ENCODE measurements at places on chromosomes 1 and 21.

- H3K4me3 ChIP-seq = no peak overlapping the region
- no peak for DNase-seq
- H3K4me1 ChIP-seq = no peaks in the 10 kb centered on the region
- H3K27ac ChIP-seq = no peak overlapping the region
Measured at GRCh38 chr1:214700437-214700836, 97.4 kb downstream of the CENPF start.

GRCh38 chr21:26007951-26008498 lies 162.5 kb downstream of the APP start:
- peaks cover 5% of the 10 kb centered on the region for H3K36me3 ChIP-seq
- no peaks in the 10 kb centered on the region for H3K27me3 ChIP-seq
- H3K27ac ChIP-seq = no peak overlapping the region
- no peak overlapping the region for H3K4me3 ChIP-seq
- DNase-seq = no peak
- no peaks in the 10 kb centered on the region for H3K4me1 ChIP-seq

DNA sequence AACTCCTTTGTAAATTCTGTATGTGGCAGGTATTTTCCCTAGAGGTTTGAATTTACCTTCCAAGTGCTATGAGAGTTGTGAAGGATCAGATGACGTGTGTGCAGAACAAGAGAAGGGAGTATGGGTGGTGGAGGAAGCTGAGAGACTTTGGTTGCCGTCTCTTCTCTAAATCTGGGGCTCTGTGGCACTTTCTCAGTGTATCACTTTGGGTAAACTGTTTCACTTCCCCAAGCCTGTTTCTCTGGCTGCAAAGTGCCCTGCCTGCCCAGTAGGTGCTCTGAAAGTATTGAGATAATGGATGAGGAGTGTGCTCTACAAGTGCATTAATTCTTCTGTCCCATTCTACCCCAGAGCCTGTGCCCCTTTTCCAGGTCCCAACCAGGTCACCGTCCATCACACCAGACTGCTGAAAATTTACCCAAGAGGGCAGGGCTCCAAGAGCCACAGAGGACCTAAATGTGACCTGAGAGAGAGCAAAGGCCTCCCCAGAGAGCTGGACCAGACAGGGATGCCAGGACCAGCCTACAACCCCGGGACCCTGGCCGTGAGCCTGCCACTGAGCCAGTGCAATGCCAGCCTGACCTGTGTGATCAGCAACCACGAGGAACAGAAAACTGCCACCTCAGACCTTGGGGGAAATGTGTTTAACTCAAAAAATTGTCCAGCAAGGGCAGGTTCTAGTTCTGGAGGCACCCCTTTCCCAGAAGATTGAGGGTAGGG lies 131.6 kb upstream of the ETV3 start:
- DNase-seq = no peak
- H3K27me3 ChIP-seq = peaks cover 25% of the 10 kb centered on the region
- no peaks in the 10 kb centered on the region for H3K36me3 ChIP-seq
- H3K4me3 ChIP-seq = no peak overlapping the region
- no peak overlapping the region for H3K27ac ChIP-seq

DNA sequence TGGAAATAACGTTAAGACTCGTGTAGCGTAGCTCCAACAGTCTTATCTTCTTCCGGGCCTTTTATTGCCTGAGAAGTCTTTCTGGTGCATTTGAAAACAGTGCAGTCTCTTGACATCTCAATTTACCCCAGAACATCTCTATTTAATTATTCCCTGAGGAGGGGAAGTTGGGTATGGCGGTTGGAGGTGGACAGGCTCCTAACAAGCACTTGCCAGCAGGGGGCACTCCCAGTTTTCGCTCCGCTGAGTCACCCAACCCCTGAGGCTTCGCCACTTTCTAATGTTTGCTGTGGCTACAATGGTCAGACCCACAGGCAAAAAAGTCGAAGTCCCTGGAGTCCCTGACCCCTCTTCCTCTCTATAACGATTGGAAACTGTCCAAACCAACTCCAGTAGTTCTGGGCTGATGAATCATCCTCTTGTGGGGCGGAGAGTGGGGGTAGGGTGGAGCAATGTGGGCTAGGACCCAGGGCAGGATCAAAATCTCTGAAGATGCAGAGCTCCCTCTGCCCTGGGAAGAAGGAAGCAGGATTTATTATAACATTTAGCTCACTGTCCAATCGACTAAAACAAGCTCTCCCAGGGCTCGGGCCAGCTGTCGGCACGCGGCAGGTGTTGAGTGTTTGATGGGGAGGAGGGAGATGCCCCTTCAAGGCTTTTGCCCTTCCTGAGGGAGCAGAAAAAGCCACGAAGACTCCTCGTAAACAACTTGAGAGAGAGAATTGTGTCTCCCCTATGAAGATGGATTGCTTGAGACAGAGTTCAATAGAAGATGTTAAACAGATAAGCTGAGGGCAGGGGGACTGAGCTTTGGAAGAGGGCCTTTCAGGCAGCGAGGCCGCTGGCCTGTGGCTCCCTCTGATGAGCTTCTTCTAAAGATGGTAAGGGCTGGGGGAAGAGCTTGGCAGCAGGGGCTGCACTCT lies 85.7 kb downstream of the BRINP2 start:
- no peaks in the 10 kb centered on the region for H3K27me3 ChIP-seq
- H3K36me3 ChIP-seq = no peaks in the 10 kb centered on the region
- DNase-seq = no peak
- H3K27ac ChIP-seq = no peak overlapping the region
- H3K4me1 ChIP-seq = no peaks in the 10 kb centered on the region

- H3K27ac ChIP-seq = no peak overlapping the region
- no peak overlapping the region for H3K4me3 ChIP-seq
- no peak for DNase-seq
- H3K27me3 ChIP-seq = no peaks in the 10 kb centered on the region
- H3K4me1 ChIP-seq = peaks cover 30% of the 10 kb centered on the region
Measured at GRCh38 chr1:218298398-218298797, 13.3 kb downstream of the RRP15 start.

DNA sequence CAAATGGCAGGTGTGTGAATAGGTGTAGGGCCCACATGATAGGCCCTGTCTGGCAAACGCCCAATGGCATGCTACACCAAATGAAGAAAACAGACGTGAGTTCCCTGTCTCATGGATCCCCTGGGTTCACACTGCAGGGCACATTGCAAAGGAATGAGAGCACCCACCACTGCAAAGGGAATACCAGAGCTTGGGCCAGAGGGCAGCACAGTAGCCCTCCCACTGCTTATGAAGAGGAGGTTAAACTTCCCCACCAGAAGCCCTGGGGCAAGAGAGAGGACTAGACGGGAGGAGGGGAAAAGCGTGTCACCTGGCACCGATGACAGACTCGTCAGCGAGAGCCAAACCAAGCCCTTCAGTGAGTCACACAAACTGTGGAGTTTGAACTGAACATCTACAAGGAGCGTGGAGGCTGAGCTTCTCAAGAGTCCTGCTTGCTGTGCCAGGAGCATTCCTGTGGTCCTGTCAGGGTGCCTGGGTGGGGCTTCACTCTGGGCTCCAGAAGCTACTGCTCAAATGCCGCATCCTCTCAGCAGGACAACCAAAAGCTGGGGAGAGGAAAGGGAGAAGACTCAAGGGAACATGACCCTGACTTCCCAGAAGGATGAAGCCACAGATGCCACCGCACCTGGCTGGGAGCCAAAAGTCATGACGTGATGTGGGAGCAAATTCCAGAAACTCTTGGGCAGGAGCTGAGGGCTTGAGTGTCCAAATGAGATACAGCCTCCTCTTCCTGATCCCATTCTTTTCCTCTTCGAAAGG lies 61.1 kb downstream of the TOMM20 start:
- DNase-seq = no peak
- H3K4me1 ChIP-seq = peaks cover 8% of the 10 kb centered on the region
- H3K27ac ChIP-seq = no peak overlapping the region
- H3K36me3 ChIP-seq = peaks cover 2% of the 10 kb centered on the region
- no peak overlapping the region for H3K4me3 ChIP-seq

DNA sequence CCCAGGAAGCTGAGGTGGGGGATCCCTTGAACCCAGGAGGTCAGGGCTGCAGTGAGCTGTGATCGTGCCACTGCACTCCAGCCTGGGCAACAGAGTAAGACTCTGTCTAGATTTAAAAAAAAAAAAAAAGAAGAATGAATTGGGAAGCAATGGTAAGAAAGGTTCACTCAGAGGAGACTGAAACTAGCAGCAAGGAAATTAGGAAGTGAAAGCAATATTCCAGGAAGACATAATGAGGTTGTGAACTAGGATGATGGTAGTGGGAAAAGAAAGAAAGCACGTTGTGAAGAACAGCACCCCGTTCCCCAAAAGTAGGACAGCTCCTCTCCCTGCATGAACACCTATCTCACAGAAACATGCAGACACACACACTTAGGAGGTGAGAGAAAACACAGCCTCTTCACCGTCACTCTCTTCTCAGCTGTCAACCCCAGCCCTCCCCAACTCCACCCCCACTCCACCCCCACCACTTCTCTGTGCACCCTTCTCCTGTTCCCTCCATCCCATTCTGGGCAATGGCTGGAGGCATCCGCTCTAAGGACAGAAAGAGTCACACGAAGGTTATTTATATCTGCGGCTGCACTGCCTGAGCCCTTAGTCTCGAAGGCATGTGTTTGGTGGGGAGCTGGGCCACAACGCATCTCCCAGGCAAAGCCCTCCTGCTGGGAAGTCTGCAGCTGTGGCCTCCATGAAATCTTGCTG lies 101.8 kb upstream of the LPGAT1 start:
- peaks cover 10% of the 10 kb centered on the region for H3K4me1 ChIP-seq
- H3K27me3 ChIP-seq = peaks cover 25% of the 10 kb centered on the region
- no peaks in the 10 kb centered on the region for H3K36me3 ChIP-seq
- H3K4me3 ChIP-seq = no peak overlapping the region
- H3K27ac ChIP-seq = no peak overlapping the region

- no peaks in the 10 kb centered on the region for H3K27me3 ChIP-seq
- H3K4me3 ChIP-seq = no peak overlapping the region
- no peaks in the 10 kb centered on the region for H3K4me1 ChIP-seq
- H3K36me3 ChIP-seq = no peaks in the 10 kb centered on the region
- no peak overlapping the region for H3K27ac ChIP-seq
- DNase-seq = no peak
Measured at GRCh38 chr21:38343691-38344090, 86.9 kb downstream of the KCNJ15 start.

GRCh38 chr1:231618609-231619256 lies 7.9 kb upstream of the DISC1 start:
- peaks cover 37% of the 10 kb centered on the region for H3K27me3 ChIP-seq
- DNase-seq = no peak
- peaks cover 17% of the 10 kb centered on the region for H3K4me1 ChIP-seq
- peaks cover 3% of the 10 kb centered on the region for H3K36me3 ChIP-seq

GRCh38 chr1:145706086-145706664 lies 993 bp downstream of the PDZK1 start:
- no peak overlapping the region for H3K4me3 ChIP-seq
- H3K27ac ChIP-seq = no peak overlapping the region
- no peaks in the 10 kb centered on the region for H3K4me1 ChIP-seq
- no peak for DNase-seq
- H3K36me3 ChIP-seq = no peaks in the 10 kb centered on the region

- H3K36me3 ChIP-seq = no peaks in the 10 kb centered on the region
- no peak overlapping the region for H3K27ac ChIP-seq
- no peak overlapping the region for H3K4me3 ChIP-seq
- H3K4me1 ChIP-seq = peaks cover 8% of the 10 kb centered on the region
- no peak for DNase-seq
Measured at GRCh38 chr1:111733992-111734341, 5.2 kb downstream of the INKA2 start.

- H3K36me3 ChIP-seq = peaks cover 20% of the 10 kb centered on the region
- H3K27ac ChIP-seq = no peak overlapping the region
Measured at GRCh38 chr1:20840731-20841130, 53.6 kb upstream of the HP1BP3 start.

GRCh38 chr1:101820071-101820470 lies 176.7 kb downstream of the OLFM3 start:
- H3K27ac ChIP-seq = no peak overlapping the region
- no peak for DNase-seq
- no peaks in the 10 kb centered on the region for H3K36me3 ChIP-seq
- H3K4me1 ChIP-seq = no peaks in the 10 kb centered on the region
- H3K4me3 ChIP-seq = no peak overlapping the region

DNA sequence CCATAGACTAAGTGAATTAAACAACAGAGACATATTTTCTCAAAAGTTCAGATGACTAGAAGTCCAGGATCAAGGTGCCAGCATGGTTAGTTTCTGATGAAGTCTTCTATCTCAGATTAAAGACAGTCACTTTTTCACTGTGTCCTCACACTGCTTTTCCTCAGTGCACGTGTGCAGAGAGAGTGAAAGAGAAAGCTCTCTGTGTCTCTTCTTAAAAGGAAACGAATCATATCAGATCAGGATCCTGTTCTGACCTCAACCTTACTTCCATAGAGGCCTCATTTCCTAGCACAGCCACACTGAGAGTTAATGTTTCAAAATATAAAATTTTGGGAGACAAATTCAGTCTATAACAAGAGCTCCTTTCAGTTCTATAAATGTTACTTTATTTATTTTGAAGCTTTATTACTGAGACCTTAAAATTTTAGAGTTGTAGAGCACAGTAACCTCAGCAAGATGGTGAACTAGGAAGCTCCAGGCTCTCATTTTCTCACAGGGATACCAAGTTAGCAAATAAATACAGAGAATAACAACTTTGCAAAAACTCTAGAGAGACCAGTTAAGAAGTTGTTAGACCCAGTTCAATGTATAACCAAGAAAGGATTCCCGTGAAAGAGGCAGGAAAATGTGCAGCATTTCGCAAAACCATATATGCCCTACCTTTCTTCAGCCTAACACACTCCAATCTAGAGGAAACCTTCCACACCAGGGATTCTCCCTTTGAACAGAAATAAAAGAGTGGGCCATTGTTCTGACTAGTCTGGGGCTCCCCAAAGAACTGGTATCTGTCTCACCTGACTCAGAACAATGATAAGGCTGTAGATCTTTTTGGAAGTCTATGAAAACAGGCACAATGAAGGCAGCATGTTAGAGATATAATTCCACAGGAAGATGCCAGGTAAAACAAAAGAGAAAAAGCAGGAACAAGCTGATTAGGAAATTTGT lies 372.2 kb downstream of the MRPL39 start:
- no peaks in the 10 kb centered on the region for H3K27me3 ChIP-seq
- no peaks in the 10 kb centered on the region for H3K4me1 ChIP-seq
- DNase-seq = no peak

DNA sequence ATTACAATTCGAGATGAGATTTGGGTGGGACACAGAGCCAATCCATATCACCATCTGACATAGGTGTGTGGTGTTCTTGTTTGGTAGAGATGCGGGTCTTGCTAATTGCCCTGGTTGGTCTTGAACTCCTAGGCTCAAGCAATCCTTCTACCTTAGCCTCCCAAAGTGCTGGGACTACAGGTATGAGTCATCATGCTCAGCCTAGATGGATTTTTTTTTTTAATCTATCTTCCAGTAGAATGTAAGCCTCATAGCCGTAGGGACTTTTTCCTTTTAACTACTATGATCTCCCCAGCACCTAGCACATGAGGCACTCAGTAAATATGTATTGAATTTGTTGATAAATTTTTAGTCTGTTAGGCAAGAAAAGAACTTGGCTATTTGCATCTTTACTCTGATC lies 94.6 kb upstream of the TENT5C start:
- H3K4me3 ChIP-seq = no peak overlapping the region
- no peak overlapping the region for H3K27ac ChIP-seq
- peaks cover 13% of the 10 kb centered on the region for H3K36me3 ChIP-seq
